ENCODE measurements at places on chromosomes 3 and 15. TPM values are rescaled to one million over a fixed set of nuclear protein-coding genes. Genes with fewer than 3 reads are reported as not detected.

ITGA11 gene
- 2.9 TPM for total RNA-seq

ARPIN gene
- 19.4 TPM for total RNA-seq

CCR1 gene
- total RNA-seq: not detected

GOLGA8M gene
- total RNA-seq: not detected

GRCh38 chr15:66505818-66506217 lies 692 bp downstream of the ZWILCH start:
- H3K36me3 ChIP-seq: peaks cover 25% of the 10 kb centered on the region
- H3K27me3 ChIP-seq: no peaks in the 10 kb centered on the region
- peaks cover 18% of the 10 kb centered on the region for H3K4me1 ChIP-seq
- peak overlapping the region; percentile 96 for H3K4me3 ChIP-seq
- peak overlapping the region; percentile 96 for H3K27ac ChIP-seq

DNA sequence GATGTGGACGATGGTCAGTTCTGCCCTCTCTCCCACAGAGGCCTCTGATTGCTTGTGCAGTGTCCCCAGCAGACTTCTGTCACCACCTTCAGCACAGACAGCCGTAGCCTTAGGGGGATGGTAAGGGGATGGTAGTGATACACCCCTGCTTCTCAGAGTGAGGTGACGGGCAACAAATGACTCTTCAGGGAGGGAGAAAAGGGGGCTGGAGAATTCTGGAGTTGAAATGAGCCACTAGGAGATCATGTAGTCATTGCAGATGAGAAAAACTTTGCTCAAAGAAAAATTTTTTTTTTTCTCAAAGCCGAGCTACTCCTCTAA lies 29.6 kb upstream of the TIMP4 start:
- no peaks in the 10 kb centered on the region for H3K36me3 ChIP-seq
- H3K4me3 ChIP-seq: no peak overlapping the region
- peaks cover 35% of the 10 kb centered on the region for H3K4me1 ChIP-seq
- no peak for DNase-seq
- peak overlapping the region; percentile 86 for H3K27ac ChIP-seq
